ENCODE measurements at places on chromosomes 1 and 21. TPM values are rescaled to one million over a fixed set of nuclear protein-coding genes. Genes with fewer than 3 reads are reported as not detected.

ITLN2 gene
- not detected for total RNA-seq

F13B gene
- total RNA-seq = not detected

TMEM240 gene
- 2.9 TPM for total RNA-seq

UTP25 gene
- 4.9 TPM for total RNA-seq

TMEM54 gene
- total RNA-seq = 29.6 TPM

ZNF593OS gene
- total RNA-seq = not detected

Measured in epithelial cell of umbilical artery (primary cell).